ENCODE measurements at places on chromosomes 12 and 14.

DNA sequence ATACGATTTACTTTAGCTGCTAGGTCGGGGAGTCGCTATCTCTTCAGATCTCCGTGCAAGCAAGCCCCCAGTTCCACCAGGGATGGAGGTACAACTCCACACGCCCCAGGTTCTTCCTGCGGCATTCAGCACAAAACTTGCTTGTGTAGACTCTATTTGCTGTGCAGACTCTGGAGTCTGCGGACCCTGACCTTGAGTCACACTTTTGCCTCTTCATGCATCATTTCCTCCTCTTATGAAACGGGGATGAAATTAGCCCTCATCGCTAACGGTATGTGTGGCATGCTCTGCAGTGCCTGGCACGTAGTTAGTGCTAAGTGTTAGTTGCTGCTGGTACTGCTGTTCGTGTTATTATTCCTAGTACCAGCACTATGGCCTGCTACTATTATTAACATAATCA is 84.4 kb downstream of the TMEM132D start:
- peaks cover 5% of the 10 kb centered on the region for H3K4me1 ChIP-seq
- no peak for DNase-seq
- H3K27me3 ChIP-seq, result peaks cover 5% of the 10 kb centered on the region
- no peak overlapping the region for H3K4me3 ChIP-seq
- H3K27ac ChIP-seq, result no peak overlapping the region
- H3K36me3 ChIP-seq, result no peaks in the 10 kb centered on the region

DNA sequence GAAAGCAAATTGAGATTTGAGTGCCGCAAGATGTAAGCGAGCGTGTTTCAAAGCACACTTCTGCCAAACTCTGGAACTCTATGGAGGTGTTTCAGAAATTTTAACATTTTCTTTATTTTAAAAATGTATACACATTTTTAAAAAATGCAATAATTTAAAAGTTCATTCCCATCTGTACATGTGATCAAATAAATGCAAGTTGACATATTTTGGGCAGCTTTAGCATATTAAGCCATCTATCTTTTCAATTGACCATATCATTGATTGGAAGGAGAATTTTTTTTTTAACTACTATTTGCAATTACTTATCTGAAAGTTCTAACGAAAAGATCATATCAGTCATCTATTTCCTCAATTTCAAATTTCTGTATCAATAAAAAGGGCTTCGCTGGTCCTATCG is 101.3 kb downstream of the PPM1H start:
- H3K27me3 ChIP-seq, result peaks cover 2% of the 10 kb centered on the region
- H3K4me3 ChIP-seq, result peak overlapping the region; percentile 9
- DNase-seq, result no peak
- peak overlapping the region; percentile 41 for H3K27ac ChIP-seq

- H3K27ac ChIP-seq, result no peak overlapping the region
- no peak for DNase-seq
- H3K27me3 ChIP-seq, result peaks cover 27% of the 10 kb centered on the region
- H3K4me3 ChIP-seq, result no peak overlapping the region
- H3K36me3 ChIP-seq, result no peaks in the 10 kb centered on the region
Measured at GRCh38 chr14:98350213-98350612, 921.8 kb downstream of the BCL11B start.

- no peak overlapping the region for H3K4me3 ChIP-seq
- H3K4me1 ChIP-seq, result peaks cover 11% of the 10 kb centered on the region
- DNase-seq, result no peak
- no peak overlapping the region for H3K27ac ChIP-seq
Measured at GRCh38 chr12:131209082-131210070, 255.7 kb downstream of the ADGRD1 start.

DNA sequence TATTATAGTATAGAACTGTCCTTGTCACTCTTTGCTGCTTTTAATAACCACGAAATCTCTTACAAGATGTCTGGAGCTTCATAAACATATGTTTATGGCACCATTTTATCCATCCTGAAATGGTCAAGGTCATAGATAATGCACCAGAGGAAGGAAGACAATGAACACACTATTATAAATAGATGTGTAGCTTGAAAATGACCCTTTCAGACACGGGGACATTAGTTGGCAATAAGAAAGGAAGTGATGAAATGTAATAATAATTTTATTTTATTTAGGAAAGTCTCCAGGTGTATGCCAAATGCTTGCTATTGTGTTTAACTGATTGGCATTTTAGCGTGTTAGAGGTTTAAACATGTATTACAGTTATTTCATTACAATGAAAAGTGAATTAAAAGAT is 36.8 kb upstream of the SLC38A2 start:
- peaks cover 17% of the 10 kb centered on the region for H3K4me1 ChIP-seq
- H3K27me3 ChIP-seq, result no peaks in the 10 kb centered on the region
- H3K27ac ChIP-seq, result no peak overlapping the region
- no peak overlapping the region for H3K4me3 ChIP-seq

DNA sequence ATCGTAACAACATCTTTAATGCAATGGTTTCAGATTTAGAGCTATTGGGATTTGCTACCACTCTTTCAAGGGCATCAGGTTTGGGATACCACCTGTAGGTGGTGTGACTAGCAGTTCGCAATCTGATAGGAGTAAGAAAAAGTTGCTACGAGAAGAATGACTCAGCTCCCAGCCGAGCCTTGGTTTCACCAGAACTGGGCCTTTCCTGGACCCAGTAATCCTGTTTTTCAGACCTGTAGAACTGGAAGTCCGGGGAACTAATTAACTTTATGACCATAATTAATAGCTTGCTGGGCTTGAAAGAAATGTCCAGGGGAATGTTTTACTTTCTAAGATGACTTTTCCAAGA is 770 bp downstream of the ABHD4 start:
- peaks cover 31% of the 10 kb centered on the region for H3K4me1 ChIP-seq
- peaks cover 6% of the 10 kb centered on the region for H3K27me3 ChIP-seq
- peak overlapping the region; percentile 96 for H3K4me3 ChIP-seq
- DNase-seq, result no peak
- no peak overlapping the region for H3K27ac ChIP-seq
- peaks cover 23% of the 10 kb centered on the region for H3K36me3 ChIP-seq

GRCh38 chr14:63180011-63180410 is 24.2 kb upstream of the RHOJ start:
- H3K4me1 ChIP-seq, result no peaks in the 10 kb centered on the region
- no peak overlapping the region for H3K27ac ChIP-seq
- H3K4me3 ChIP-seq, result no peak overlapping the region
- no peaks in the 10 kb centered on the region for H3K36me3 ChIP-seq
- peaks cover 9% of the 10 kb centered on the region for H3K27me3 ChIP-seq

DNA sequence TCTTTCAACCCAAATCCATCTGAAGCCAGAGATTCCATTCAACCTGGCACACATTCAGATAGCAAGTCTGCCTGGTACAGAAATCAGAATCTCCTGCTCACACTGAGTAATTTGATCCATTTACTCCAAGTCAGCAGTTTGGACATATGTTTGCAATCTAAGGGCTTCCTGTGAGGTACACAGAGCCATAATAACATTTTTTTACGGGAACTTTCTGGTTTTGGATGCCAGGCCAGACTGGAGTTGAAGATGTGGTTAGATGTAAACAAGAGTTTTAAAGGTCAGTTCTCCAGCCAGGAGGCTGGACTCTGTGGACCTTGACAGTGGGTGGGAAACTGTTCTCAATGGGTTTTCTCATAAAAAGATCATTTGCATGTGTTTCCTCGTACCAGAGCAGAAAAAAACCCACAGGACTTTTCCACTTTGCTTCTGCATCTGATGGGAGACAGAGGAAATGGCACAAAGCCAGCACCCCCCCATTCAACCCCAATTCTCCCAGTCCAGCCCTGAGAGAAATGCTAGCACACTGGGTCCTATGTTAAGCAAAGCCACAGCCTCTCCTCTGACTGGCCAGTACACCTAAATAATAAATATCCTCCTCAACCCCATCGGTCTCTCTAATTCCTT is 17.7 kb upstream of the TSPAN11 start:
- H3K4me3 ChIP-seq, result peak overlapping the region; percentile 11
- peaks cover 32% of the 10 kb centered on the region for H3K4me1 ChIP-seq
- H3K27ac ChIP-seq, result no peak overlapping the region
- H3K27me3 ChIP-seq, result no peaks in the 10 kb centered on the region
- DNase-seq, result no peak

DNA sequence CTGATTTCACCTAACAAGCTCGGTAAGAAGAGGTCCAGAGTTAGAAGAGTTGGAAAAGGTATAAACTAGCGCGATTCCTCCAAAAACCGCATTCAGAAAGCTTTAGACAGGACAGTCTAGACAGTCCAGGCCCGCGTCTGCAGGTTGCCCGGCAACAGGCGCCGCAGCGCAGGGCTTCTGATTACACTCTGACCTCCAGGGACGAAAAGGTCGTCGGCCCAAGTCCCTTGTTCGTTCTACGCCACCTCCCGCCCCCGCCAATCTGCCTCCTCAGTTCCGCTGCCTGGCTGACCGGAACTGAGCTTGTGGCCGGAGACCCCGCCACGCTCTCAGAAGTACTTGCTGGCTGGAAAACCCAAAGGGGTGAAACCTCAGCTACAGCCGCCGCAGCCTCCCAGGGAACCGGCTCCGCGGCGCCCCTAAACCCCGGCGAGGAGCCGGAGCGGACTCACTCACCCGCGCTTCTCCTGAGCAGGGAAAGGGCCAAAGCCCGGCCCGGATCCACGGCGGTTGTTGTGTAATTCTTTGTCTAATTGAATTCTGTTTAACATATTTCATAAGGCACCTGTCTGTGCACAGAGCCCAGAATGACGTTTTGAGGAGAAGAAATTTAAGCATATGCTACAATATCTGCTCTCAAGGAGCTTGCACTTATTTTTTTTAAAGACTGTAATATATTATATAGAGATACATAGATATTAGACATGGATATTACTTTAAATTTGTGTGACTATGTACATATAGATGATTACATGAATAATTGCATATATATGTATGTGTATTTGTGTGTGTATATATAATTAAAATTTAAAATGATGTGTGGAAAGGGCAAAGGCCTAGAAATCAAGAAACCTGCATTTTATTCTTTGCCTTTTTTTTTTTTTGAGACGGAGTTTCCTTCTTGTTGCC is at the start of gene CAPS2:
Gene CAPS2 (minus strand): TSS at position 407 of the 909 bp plus-strand sequence. CDS start 3,826 bp downstream, outside the sequence.
- H3K4me3 ChIP-seq, result peak within 1 kb of the TSS; percentile 86
- peaks cover 51% of the 10 kb centered on the region for H3K4me1 ChIP-seq
- H3K27me3 ChIP-seq, result peaks cover 8% of the 10 kb centered on the region
- peak; percentile 91 for DNase-seq
- no peaks in the 10 kb centered on the region for H3K36me3 ChIP-seq

GRCh38 chr14:77222546-77223225 is 41.1 kb downstream of the TMEM63C start:
- H3K27ac ChIP-seq, result no peak overlapping the region
- no peak overlapping the region for H3K4me3 ChIP-seq
- no peak for DNase-seq
- no peaks in the 10 kb centered on the region for H3K4me1 ChIP-seq
- H3K36me3 ChIP-seq, result no peaks in the 10 kb centered on the region
- H3K27me3 ChIP-seq, result peaks cover 56% of the 10 kb centered on the region

DNA sequence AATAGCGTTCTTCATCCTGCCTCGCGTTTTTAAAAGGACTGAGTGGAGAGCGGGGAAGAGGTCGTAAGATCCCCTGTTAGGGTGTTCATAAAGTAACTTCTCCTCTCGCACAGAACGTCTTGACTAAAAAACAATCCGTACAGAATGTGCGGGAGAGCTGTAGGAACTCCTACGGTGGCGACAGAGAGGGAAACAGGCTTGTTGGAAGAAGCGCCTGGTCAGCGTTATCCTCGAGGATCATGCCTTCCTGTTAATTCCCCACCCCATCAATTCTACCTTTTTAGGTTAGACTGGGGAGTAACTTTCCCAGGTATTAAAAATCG is 399 bp upstream of the WASHC4 start:
- H3K4me3 ChIP-seq, result peak overlapping the region; percentile 96
- H3K4me1 ChIP-seq, result peaks cover 41% of the 10 kb centered on the region
- H3K36me3 ChIP-seq, result peaks cover 11% of the 10 kb centered on the region
- H3K27me3 ChIP-seq, result peaks cover 6% of the 10 kb centered on the region
- peak overlapping the region; percentile 86 for H3K27ac ChIP-seq
- DNase-seq, result no peak

DNA sequence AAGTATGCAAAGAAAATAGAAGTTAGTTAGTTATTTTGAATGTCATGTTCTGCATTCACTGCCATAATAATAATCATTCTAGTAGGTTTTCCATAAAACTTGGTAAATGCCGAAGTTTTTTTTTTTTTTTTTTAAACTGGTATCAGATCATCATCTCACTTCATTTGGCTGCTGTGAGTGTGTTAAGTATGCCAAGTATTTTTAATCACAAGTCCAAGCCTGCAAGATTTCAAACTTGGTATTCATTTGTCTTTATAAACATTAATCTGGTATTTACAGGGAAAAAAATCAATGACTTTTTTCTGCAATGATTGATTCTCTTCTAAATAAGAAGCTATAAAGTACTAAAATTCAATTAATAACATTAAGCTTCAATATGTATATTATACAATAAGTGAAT is 248.9 kb downstream of the CCDC59 start:
- H3K27me3 ChIP-seq, result peaks cover 2% of the 10 kb centered on the region
- no peak overlapping the region for H3K4me3 ChIP-seq

- H3K4me3 ChIP-seq, result no peak overlapping the region
- peaks cover 4% of the 10 kb centered on the region for H3K27me3 ChIP-seq
- no peak for DNase-seq
- H3K27ac ChIP-seq, result no peak overlapping the region
- peaks cover 7% of the 10 kb centered on the region for H3K36me3 ChIP-seq
Measured at GRCh38 chr12:80086025-80086424, 13.3 kb upstream of the OTOGL start.
